Activated CD4-positive, alpha-beta T cell treated with anti-CD3 and anti-CD28 coated beads, Interleukin-2, amount 50 U/mL, for 4 hours (primary cell): ENCODE measurements at places on chromosomes 5 and 9.

- no peak for DNase-seq
Measured at GRCh38 chr9:115462623-115463022, 344.7 kb upstream of the TNC start.

- DNase-seq, result no peak
Measured at GRCh38 chr9:32701321-32702022, 66.0 kb upstream of the TAF1L start.

GRCh38 chr9:105376893-105377292 is 70.9 kb upstream of the FSD1L start:
- no peak for DNase-seq

DNA sequence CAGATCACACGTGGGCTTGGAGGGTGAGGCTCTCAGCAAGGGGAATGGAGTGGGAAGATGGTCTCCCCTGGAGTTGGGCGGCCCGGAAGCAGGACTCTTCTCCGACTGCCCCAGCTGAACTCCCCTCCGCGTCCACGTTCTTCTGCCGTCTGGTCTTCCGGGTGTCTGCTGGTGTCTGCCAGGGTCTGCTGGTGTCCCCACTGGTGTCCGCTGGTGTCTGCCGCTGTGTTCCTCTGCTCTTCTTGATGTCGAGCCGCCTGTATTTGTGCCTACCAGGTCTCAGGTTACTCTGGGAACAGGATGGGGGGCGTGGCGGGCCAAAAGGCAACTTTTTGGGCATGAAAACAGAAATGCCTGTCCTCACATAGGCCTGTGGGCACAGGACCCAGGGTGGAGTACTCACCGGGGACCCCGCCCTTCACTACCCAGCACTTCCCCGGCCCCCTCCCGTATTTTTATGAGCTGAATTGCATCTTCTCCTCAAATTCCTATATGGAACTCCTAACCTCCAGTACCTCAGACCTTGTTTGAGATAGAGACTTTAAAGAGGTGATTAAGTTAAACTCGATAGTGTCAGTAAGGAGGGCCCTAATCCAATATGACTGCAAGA is 675.4 kb downstream of the SEMA5A start:
- no peak for DNase-seq

- no peak for DNase-seq
Measured at GRCh38 chr5:74155501-74155900, 485.0 kb downstream of the ENC1 start.

GRCh38 chr5:19352120-19352519 is 635.9 kb downstream of the CDH18 start:
- no peak for DNase-seq

DNA sequence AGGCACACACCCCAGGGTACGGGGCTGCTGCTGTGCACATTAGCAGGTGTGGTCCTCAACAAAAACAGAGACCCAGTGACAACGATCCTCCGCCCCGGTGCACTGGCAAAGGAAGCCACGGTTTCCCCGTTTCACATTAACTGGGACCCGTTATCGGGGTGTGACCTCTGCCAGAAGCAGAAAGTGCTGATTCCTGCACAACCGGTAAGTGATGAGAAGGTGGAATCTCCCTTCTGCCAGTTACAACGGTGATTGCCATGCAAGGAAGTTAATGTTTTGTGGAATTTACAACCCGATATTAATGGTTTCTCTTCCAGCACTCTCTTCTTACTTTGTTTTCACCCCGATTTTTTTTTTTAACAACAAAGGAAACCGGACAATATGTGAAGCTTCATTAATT is 294.9 kb upstream of the IRX1 start:
- DNase-seq, result no peak

DNA sequence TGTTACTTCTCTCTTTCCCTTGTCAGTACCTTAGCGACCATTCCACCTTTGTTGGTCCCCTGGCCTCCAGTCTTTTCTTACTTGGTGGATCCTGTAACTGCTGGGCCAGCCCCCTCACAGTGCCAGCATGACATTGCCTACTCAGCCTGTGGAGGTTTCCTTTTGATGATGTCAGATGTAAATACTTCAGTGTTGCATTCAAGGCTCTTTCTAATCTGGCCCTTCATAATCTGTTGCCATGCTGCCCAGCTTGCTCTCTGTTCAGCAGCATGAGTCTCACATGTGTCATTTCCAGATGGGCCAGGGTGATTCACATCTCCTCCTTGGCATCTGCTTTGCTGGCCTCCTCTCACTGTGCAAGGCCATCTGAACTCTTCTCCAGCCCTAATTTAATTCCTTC is 57.1 kb downstream of the MAST4 start:
- no peak for DNase-seq

- DNase-seq, result no peak
Measured at GRCh38 chr5:100270023-100270771, 265.0 kb upstream of the FAM174A start.

DNA sequence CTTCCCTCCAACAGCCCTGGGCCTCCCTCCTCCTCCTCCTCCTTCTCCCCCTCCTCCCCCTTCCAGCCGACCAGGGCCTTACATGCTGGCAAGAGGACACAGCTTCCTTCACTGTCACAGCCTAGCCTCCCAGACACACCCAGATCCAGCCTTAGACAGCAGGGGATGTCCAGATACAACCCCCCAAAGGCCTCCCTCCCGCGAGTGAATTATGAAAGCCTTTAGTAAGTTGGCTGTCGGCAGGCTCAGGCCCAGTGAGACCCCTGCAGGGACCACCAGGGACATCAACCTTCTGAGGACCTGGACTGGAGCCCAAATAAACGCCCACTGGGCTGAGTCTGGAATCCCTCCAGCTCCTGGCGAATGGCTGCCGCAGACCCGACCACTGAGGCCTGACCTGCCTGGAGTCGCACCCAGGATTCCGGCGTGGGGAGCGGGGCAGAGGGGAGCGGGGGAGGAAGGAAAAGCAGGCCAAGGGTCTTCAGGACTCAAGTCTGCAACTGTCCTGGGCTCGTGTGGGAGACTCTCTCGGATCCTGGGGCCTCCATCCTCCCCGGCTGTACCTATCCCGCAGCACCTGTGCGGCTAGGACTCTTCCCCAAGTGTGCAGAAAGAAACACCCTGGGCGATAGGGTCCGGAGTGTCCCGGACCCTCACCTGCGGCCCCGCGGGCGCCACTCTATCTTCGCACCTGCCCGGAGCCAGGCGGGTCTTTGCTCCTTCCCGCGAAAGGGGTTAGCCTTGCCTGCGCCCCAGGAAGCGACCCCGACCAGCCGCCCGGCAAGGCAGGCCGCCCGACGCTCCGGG is 705 bp downstream of the SEPTIN8 start:
- no peak for DNase-seq

GRCh38 chr5:160252916-160253315 is 23.6 kb downstream of the FABP6 start:
- no peak for DNase-seq

GRCh38 chr9:85129514-85129913 is 460.0 kb downstream of the NTRK2 start:
- no peak for DNase-seq

DNA sequence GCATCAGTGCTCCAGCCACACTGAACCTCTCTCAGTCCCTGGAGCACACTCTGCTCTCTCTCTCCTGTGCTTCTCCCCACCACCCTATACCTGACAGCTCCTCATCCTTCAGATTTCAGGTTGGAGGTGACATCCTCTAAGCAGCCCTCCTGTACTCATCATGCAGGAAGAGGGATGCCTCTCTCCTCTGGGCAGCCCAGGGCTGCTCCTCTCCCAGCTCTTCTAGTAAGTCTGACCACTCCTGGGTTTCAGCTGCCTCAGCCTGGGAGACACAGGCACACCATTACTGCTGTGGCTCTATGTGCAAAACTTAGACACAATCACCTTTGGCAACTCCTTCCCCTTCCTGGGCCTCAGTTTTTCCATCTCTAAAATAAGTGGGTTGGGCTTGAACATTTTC is 232.4 kb upstream of the BRINP1 start:
- DNase-seq, result no peak

DNA sequence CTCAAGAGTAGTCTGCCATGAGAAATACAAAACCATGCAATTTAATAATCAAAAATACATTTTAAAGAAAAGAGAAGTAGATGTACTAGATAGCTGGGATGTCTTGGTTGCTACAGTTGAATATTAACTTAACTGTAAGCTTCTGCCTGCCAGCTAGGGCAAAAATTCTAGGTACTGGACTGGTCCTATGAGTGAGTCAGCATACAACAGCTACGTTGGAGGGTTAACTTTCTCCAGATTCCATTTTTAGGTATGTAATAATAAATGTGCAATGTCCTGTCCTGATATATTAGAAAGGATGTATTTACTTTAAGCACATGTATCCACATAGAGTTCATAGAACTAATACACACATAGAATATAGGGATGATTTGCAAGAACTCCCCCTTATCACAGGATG is 230.1 kb downstream of the CAAP1 start:
- DNase-seq, result no peak

DNA sequence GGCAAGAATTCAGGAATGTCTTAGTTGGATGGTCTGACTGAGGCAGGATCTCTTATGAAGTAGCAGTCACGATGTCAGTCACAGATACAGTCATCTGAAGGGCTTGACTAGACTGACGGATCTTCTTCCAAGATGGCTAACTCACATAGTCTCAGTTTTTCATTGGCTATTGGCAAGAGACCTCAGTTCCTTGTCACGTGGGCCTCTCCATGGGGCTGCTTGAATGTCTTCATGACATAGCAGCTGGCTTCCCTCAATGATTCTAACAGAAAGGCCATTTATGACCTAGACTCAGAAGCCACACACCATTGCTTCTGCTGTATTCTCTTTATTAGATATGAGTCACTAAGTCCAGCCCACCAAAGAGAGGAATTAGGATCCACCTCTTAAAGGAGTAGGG is 4.7 kb downstream of the APC start:
- DNase-seq, result no peak

DNA sequence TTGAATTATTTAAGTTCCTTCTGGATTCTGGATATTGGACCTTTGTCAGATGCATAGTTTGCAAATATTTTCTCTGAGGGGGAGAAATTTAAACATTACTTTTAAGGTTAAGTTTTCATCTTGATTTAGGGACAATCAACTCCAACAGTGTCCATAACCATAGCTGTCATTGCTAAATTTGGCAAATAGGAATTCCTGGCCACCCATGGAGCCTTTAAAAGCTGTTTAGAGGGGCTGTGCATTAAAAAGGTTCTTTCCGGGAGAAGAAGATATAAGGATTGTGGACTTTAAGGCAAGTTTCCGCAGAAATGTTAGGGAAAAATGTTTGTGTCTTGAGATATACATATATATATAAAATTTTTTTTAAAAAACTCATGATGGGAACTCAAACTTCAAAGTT is 339.7 kb downstream of the ADAMTS6 start:
- no peak for DNase-seq

DNA sequence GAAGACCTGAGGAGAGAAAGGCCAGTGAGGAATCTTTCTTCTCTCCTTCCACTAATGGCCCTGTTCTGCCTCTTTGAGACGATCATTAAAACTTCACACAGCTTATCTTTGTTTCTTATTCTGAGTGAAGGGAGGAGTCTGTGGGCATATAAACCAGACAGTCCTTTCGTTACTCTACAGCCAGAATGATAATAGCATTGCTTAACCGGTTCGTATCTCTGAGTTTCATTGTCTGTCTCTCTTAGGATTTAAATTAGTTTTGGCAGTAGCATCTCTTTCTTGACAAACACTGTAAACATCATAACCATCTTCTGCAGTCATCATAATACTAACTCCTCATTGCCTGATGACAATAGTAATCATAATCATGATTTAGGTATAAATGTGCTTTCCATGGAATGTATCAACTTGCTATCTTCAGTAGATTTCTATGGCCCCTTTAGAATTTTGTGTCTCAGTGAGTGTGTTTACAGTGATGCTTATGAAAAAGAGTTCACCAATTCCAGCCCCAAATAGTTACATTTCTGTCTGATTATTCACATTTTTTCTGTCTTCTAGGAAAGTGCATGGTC is 618.8 kb upstream of the KLF4 start:
- no peak for DNase-seq

DNA sequence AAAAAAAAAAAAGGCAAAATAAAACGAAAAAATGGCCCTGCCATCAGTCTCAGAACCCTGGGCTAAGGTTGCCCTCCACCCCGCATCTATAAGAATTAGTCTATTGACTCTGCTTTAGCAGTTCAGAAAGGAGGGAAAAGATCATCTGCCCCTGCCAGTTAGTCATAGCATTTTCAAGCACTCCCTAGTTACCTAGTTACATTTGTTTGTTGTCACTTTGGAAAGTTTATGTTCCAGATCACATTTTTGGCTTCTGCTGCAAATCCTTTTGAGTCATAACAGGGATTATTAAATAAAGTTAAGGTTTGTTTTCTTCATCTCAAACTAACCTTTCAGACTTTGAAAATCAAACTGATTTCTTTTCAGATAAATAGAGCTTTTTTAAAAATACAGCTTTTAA is 52.1 kb downstream of the AQP7 start:
- DNase-seq, result no peak

DNA sequence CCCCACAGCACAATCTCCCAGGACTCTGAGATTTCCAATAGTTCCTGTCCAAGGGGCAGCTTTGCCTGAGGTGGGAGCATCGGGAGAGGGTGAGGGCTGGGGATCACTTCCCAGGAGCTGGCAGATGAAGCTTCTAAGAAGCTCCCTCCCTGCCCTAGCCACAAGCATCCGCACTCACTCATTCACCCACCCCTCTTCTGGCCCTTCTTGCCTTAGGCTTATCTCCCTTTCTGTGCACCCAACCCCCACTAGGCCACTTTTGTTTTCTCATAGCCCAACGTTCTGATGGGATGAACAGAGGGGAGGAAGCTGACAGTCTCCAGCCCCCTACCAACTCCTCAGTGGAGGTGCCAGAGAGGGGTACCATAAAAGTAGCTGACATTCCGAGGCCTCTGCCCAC is 3.7 kb upstream of the PCDH1 start:
- DNase-seq, result no peak

- no peak for DNase-seq
Measured at GRCh38 chr5:96837303-96837702, 29.6 kb upstream of the ERAP1 start.

DNA sequence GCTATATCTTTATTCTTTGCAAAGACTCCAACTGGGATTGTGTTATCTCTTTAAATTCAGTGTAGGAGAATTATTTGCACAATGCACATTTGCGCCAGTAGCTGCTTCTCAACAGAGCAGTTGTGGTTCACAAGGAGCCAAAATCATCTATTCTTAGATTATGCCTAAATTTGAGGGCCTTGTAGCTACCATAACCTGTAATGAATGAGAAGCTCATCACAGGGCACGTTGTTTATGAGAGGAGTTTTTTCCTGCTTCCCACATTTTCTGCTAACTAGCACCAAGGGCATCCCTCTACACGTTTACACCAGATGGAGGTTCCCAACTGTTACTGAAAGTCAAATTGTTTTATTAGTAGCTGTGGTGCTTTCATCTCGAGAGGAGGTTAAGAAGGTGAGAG is 322.4 kb downstream of the TMEM161B start:
- DNase-seq, result no peak
